ENCODE measurements at places on chromosomes 12 and 14. TPM values are rescaled to one million over a fixed set of nuclear protein-coding genes. Genes with fewer than 3 reads are reported as not detected.

The TRMT61A gene
- 15.7 TPM for total RNA-seq

The MANSC4 gene
- total RNA-seq = not detected

The CLEC4C gene
- not detected for total RNA-seq

The ISM2 gene
- total RNA-seq = 0.33 TPM

The NELL2 gene
- total RNA-seq = not detected

The SH2B3 gene
- 5.8 TPM for total RNA-seq

The AICDA gene
- total RNA-seq = 0.05 TPM

The KRT74 gene
- total RNA-seq = not detected

The TRHDE gene
- total RNA-seq = 0.23 TPM

The KRT3 gene
- 0.07 TPM for total RNA-seq

The TUNAR gene
- total RNA-seq = not detected

The DCN gene
- total RNA-seq = not detected

The CACNA1C gene
- 0.02 TPM for total RNA-seq

The PLEKHG7 gene
- 0.06 TPM for total RNA-seq

The KRT6B gene
- not detected for total RNA-seq

The FGD4 gene
- 3.5 TPM for total RNA-seq

The OR4K2 gene
- total RNA-seq = not detected

The KRT5 gene
- total RNA-seq = 0.09 TPM

The PLCZ1 gene
- total RNA-seq = not detected

The NGB gene
- total RNA-seq = not detected

The SIX4 gene
- 2.7 TPM for total RNA-seq

The HSPA2 gene
- total RNA-seq = 35.4 TPM

The DDN gene
- total RNA-seq = 0.77 TPM

The CLMN gene
- 5.6 TPM for total RNA-seq

The GNB3 gene
- total RNA-seq = 2.2 TPM

The SLC25A21 gene
- total RNA-seq = 0.35 TPM

The KRT78 gene
- not detected for total RNA-seq

The PLA2G1B gene
- 0.24 TPM for total RNA-seq

The LRRC9 gene
- total RNA-seq = not detected

The FSCB gene
- total RNA-seq = not detected

The SDSL gene
- total RNA-seq = 28.4 TPM

The SLC35F4 gene
- total RNA-seq = not detected

The SYT10 gene
- total RNA-seq = not detected

The ENDOU gene
- not detected for total RNA-seq

The MMP14 gene
- 0.51 TPM for total RNA-seq

The CARMIL3 gene
- 0.40 TPM for total RNA-seq

The CLEC2A gene
- total RNA-seq = not detected

The OTX2 gene
- not detected for total RNA-seq

The FAM161B gene
- 1.5 TPM for total RNA-seq

The TPPP2 gene
- not detected for total RNA-seq

The ADAMTS20 gene
- not detected for total RNA-seq

The ANKRD9 gene
- total RNA-seq = 9.4 TPM

The TECPR2 gene
- total RNA-seq = 6.8 TPM

The ANKRD52 gene
- total RNA-seq = 39.0 TPM

The INSM2 gene
- total RNA-seq = not detected

Measured in A549 treated with CORT108297 at 1 μM for 4 hours (cell line).